ENCODE measurements at places on chromosomes 2 and 18.

GRCh38 chr2:62116983-62117382 lies 78.9 kb upstream of the B3GNT2 start:
- DNase-seq: no peak

GRCh38 chr2:7882296-7882695 lies 799.6 kb upstream of the ID2 start:
- no peak for DNase-seq

GRCh38 chr18:62017618-62018017 lies 124.8 kb upstream of the RNF152 start:
- no peak for DNase-seq

DNA sequence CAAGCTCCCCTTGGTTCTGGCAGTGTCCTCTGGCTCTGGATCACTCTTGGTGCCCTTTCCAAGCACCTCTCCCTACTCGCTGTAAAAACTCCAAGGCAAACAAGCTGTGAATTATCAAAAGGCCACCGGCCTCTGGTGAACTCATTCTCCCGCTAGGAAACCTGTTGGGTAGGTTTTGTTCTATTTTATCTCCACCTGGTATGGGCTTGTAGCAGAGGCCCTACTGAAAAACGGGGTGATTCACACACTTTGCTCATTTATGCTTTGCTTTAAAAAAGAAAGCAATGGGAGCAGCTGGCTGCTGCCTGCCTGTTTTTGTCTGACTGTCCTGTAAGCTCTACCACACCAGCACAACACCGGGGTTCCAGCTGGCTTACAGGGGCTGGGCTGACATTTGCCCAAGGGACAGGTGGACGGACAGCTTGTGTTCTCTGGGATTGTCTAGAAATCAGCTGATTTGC lies 56.8 kb downstream of the SH3BP4 start:
- DNase-seq: no peak

GRCh38 chr18:29874519-29875098 lies 1167.9 kb downstream of the DSC3 start:
- DNase-seq: no peak

DNA sequence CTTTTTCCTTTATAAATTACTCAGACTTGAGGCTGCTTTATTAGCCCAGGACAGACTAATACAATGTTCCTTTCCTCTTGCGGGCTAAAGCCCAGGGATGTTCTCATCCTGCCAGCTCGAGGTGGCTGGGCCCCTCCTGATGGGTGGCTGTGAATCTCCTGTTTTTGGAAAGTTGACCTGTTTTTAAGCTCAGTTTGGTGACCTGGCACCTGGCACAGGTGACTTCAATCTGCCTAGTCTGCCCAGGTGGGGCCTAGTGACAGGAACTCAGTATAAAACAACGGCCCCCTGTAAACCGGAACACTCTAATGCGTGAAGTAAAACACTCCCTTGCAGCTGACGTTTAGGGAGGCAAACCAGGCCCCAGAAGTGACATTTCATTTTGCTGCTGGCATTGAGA lies 92.7 kb upstream of the SNTG2 start:
- DNase-seq: no peak

GRCh38 chr2:64939332-64939917 lies 49.8 kb upstream of the SLC1A4 start:
- no peak for DNase-seq

DNA sequence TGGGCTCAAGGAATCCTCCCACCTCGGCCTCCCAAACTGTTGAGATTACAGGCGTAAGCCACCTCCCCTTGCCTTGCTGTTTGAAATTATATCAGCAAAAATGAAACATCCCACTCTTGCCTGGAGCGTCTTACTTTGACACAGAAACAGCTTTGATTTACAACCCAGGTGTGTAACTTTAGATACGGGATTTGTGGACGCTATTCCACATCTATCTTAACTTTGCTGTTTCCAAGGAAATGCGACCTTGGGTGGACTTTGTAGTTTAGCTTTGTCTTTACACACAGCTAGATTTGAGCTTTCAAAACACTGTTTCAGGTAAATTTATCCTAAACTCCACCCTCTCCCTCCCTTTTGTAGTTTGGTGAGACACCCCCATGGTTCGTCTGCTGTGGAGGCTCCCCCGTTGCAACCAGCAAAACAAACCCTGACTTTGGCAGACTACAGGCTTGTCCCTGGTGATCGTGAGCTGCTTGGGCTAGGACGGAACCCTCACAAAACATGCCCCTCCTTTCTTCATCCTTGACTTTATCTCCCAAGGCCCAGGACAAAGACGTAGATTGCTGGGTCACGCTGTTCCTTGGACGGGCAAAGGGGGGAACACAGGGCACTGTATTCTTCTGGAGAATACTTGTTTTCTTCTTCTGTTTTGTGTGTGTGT lies 5.5 kb upstream of the MSH6 start:
- DNase-seq: no peak

DNA sequence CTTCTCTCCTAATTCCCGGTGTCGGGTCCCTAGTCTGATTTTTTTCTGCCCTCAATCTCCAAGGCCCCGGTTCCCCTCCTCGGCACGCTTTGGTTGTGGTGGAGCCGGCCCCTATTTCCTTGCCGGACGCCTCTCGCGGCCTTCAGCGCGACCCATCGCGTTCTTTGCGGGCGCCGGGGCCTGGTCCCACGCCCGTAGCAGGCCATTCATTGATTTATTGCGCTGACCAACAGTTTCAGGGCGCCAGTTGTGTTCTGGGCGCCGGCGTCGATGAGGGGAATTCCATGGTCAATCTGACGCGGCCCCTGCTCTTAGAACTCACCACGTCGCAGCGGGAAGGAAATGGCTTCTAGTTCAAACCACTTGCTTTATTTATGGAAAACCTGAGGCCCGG lies 396 bp downstream of the CNOT9 start:
- DNase-seq: peak; percentile 39

DNA sequence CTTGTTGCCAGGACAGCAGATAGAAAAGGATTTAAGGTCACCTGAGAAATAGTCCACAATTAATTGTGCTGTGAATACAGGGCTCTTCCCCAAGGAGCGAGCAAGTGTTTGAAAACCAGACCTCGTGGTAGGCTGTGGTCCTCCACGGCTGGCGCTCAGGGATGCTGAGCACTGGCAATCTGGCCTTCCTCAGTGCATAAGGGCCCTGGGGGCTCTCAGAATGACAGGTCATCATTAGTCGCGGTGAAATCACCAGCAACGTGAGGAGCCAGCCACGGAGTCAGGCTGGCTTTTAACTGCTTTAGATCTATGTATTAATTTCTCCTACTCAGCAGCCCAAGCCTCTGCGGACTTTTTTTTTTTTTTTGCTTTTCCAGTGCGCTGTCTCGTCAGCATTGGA lies 148.5 kb downstream of the FHOD3 start:
- no peak for DNase-seq

DNA sequence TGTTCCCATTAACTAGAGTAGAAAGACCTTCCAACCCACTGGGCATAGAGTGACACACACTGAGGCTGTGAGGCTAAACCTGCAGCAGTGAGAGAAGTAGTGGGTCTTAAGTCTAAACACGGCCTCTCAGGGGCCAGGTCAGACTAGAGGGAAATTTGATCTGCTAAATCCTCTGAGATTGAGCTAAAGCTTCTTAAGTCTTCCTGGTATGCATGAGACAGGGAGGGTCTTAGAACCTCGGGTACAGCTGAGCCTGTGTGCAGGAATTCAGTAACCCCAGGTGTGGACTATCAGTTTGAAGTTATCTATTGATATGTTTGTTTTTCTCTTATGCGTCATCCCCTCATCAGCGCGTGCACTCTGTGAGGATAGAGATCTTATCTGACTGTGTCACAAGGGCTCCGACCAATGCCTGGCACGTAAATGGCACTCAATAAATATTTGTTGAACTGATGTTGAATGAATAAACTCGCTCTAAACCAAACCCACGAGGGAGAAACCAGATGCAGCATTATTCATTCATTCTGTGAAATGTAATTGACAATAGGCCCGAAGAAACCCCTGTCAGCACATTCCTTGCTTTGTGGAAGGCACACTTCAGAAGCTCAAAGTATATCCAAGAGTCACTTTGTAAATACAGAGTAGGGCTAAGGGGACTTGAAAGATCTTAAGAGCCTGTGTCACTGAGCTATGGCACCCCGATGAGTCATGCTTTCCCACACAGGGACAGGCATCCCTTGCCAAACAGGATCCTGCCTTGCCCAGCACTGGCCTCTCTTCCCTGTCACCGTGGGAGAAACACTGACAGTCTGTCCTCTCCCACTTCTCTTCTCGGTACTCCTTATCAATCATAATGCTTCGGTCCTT lies 21.7 kb upstream of the RAB10 start:
- no peak for DNase-seq

DNA sequence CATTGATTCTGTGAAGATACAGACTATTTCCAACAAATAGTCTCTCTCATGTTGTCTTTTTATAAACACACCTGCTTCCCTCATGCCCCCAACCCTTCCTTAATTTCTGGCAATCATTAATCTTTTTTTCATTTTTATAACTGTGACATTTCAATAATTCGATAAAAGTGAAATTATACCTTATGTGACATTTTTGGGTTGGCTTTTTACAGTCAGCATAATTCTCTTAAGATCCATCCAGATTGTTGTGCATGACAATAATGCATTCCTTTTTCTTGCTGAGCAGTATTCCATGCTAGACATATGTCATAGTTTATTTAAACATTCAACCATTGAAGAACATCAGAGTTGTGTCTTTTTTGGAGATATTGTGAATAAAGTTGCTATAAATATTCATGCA lies 541.8 kb upstream of the VRK2 start:
- no peak for DNase-seq

- no peak for DNase-seq
Observed at GRCh38 chr2:81304154-81304830, 999.7 kb upstream of the LRRTM1 start.

Measured in stimulated activated CD8-positive, alpha-beta memory T cell treated with anti-CD3 and anti-CD28 coated beads, Interleukin-12 subunit alpha, Interleukin-12 subunit beta, amount 100 ng/mL, for 4 hours (primary cell).